Caco-2 (cell line): ENCODE measurements at places on chromosomes 11 and 22. TPM values are rescaled to one million over a fixed set of nuclear protein-coding genes. Genes with fewer than 3 reads are reported as not detected.

- no peaks in the 10 kb centered on the region for H3K36me3 ChIP-seq
- H3K27me3 ChIP-seq: no peaks in the 10 kb centered on the region
- peak overlapping the region; percentile 23 for H3K4me3 ChIP-seq
- peak overlapping the region; percentile 82 for H3K27ac ChIP-seq
- H3K4me1 ChIP-seq: peaks cover 23% of the 10 kb centered on the region
Measured at GRCh38 chr22:50082961-50083461, 2.2 kb downstream of the MLC1 start.

- H3K27me3 ChIP-seq: no peaks in the 10 kb centered on the region
- peaks cover 70% of the 10 kb centered on the region for H3K4me1 ChIP-seq
- H3K4me3 ChIP-seq: no peak overlapping the region
- H3K36me3 ChIP-seq: peaks cover 17% of the 10 kb centered on the region
- peak overlapping the region; percentile 83 for H3K27ac ChIP-seq
- peak; percentile 97 for DNase-seq
Measured at GRCh38 chr11:62889484-62890437, 9.1 kb downstream of the SLC3A2 start.

DNA sequence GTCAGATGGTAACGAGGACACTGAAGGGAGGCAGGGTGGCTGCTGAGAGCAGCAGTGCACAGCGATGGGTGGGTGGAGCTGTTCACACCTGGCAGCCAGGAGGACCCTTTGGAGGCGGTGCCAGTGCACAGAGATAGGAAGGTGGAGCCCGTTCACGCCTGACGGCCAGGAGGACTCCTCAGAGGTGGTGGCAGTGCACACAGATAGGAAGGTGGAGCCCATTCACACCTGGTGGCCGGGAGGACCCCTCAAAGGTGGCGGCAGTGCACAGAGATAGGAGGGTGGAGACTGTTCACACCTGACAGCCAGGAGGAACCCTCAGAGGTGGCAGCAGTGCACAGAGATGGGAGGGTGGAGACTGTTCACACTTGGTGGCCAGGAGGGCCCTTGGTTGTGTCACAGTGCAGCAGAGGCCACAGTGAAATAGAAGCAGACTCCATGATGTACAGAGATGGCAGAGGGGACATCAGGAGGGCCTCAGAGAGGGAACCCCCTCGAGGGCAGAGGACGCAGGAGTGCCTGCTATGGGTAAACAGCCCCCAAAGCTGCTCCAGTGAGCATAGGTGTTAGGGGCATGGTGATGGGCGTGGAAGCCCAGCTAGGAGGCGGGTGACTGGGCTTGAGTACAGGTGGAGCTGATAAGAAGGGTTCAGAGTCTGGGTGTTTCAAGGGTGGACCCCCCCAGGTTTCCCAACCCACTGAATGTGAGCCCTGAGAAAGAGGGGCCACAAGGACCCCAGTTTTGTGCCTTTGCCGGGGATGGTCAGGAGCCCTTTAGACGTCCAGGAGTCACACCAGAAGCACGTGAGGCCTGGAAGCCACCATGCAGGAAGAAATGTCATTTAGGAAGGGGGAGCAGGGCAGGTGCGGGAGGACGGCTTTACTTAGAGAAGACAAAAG lies 566.7 kb downstream of the BRD1 start:
- H3K4me1 ChIP-seq: no peaks in the 10 kb centered on the region
- no peak for DNase-seq
- H3K4me3 ChIP-seq: no peak overlapping the region
- H3K36me3 ChIP-seq: no peaks in the 10 kb centered on the region
- H3K27me3 ChIP-seq: no peaks in the 10 kb centered on the region

DNA sequence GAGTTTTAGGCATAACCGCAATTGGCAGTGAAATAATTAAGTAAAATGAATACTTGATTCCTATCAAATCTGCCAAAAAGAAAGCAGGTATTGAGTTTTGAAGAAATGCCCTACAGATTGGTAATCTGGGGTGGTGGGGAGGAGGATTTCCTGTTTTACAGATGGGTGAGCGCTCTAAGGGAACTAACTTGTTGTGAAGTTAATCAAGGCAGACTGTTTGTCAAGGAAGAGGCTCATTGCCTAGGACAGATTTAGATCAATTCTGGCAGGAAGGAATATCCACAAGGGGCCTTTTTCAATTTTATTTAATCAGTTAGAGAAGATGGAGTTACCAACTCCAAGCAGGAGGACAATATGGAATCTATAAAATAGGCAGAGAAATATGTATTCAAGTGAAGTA lies 271.5 kb upstream of the CCDC90B start:
- no peak overlapping the region for H3K4me3 ChIP-seq
- DNase-seq: no peak
- H3K27ac ChIP-seq: no peak overlapping the region
- no peaks in the 10 kb centered on the region for H3K4me1 ChIP-seq
- H3K27me3 ChIP-seq: no peaks in the 10 kb centered on the region
- H3K36me3 ChIP-seq: no peaks in the 10 kb centered on the region

DNA sequence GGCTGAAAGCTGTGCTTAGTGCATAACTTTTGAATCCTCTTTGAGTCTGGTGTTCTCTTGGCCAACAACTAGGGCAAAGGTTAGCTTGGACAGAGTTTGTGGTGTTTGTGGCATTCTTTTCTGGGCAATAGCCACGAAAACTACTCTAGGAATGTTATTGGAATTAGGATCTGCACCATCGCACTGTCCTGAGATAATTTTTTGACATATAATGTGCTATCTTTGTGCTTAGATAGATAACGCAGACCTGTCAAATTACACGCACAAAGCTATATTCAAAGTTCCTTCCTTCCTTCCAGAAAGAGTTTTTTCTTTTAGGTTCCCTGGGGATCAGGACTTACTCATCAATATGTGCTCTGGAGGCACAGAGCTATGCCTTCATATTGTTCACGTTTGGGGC lies 166.8 kb upstream of the MTMR2 start:
- no peaks in the 10 kb centered on the region for H3K27me3 ChIP-seq
- H3K4me1 ChIP-seq: peaks cover 40% of the 10 kb centered on the region
- no peak overlapping the region for H3K4me3 ChIP-seq

GRCh38 chr11:44747316-44747715 lies 20.6 kb downstream of the TSPAN18 start:
- no peak for DNase-seq
- no peaks in the 10 kb centered on the region for H3K27me3 ChIP-seq
- no peaks in the 10 kb centered on the region for H3K36me3 ChIP-seq
- no peak overlapping the region for H3K27ac ChIP-seq

DNA sequence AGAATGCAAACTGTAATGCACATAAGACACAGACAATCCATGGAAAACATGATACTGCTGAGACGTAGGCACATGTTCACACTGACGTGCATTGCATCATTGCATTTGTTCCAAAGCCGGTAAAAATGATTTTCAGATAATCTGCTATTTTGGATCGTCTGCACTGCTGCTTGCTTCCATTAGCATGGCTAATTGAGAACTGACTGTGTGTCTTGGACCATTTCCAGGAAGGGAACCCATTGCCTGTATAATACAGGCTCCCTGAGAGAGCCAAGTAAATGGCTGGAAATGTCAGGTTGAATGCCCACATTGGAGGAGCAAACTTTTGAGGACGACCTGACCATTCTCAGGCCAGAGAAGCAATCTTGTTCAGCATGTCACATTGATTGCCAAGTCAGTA lies 304.8 kb downstream of the ST3GAL4 start:
- no peaks in the 10 kb centered on the region for H3K4me1 ChIP-seq
- DNase-seq: no peak
- no peaks in the 10 kb centered on the region; the same call in none of the 2 replicates for H3K27me3 ChIP-seq
- H3K36me3 ChIP-seq: no peaks in the 10 kb centered on the region

The SPON1 gene
- 41.4 and 46.9 TPM in 2 replicates for total RNA-seq

The CALCA gene
- total RNA-seq: not detected in 2 replicates

The LAYN gene
- 0.79 and 1.6 TPM in 2 replicates for total RNA-seq

The DTX4 gene
- total RNA-seq: 85.6 and 96.7 TPM in 2 replicates
